Osteocyte (in vitro differentiated cells): ENCODE measurements at places on chromosomes 3 and 15.
A peak's percentile ranks its signal among the peaks of the same experiment; 100 is the strongest.

GRCh38 chr3:99838755-99839154 lies 21.1 kb downstream of the CMSS1 start:
- no peak for DNase-seq

DNA sequence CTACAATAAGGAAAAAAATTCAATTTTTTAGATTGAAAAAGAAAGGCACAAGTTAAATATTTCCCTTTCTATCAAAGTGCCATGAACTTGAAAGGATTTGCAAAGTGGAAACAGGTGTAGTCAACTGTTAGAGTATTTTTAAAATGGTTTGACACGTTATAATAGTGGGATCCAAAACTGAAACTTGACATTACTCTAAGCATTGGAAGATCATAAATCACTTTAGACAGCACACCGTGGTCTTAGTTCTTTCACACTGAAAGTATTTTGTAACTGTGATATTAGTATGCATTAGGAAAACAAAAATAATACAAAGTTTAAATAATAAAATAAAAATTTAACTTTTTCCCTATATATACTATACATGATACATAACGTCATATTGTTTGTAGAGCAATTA lies 933.1 kb downstream of the EPHA3 start:
- DNase-seq, result no peak

DNA sequence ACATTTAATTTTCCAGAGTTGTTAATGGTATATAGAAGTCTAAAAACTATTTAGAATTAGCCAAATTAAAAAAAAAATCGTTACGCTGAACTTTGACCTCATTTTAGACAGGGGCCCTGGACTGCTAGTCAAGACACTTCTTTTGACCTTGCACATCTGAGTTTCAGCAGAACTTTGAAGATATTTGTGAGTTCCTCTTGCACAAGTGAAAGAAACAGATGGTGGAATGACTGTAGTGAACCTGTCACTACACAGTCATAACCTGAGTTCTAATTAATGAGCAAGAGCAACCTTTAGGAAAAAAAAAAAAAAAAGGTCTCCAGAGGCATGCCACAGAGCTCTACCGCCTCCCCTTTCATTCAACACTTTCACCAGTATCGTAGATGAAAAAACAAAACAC lies 5.3 kb downstream of the MYO5C start:
- no peak for DNase-seq

- no peak for DNase-seq
Observed at GRCh38 chr3:66437341-66437929, 63.4 kb downstream of the LRIG1 start.

GRCh38 chr3:101719604-101720185 lies 4.7 kb upstream of the CEP97 start:
- DNase-seq, result no peak

DNA sequence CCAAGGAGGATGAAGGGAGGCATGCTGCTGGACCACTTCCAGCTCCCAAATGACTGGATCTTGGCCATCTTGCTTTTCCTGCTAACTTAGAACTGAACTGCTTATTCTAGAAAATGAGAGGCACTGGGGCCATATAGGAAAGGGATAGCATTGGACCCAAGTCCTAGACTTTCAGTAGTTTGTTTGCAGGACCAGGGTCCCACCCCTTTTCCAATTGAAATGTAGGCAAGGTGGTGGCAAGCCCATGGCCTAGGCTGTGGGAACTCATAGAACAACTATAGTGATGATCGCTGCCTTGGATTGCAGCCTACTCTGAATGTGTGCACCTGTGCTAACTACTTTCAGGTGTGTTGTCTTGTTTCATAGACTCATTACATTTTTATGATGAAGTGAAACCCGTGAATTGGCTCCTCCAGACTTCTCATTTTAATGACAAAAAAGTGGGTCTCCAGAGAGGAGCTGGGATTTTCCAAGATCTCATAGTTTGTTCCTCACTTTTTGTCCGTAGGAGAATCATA lies 50.3 kb downstream of the TGFBR2 start:
- DNase-seq, result no peak

GRCh38 chr15:57562196-57562769 lies 29.4 kb upstream of the MYZAP start:
- no peak for DNase-seq

DNA sequence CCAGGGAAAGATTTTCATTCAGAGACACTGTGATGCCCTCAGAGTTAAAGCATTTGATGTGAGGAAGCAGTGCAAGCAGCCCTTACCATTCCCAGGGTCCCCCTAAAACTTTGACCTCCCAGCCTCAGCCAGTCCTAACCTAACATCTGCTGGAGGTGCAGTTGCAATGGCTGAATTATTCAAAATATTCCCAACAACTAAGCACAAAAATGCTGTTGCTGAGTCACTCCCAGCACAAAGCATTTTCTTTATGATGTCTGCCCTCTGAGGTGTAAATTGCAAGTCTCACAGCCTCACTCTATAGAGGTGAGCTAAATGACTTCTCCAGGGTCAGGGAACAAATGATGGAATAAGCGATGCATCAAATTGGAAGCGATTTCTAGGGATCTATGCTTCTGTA lies 6.4 kb upstream of the REC114 start:
- no peak for DNase-seq

- no peak for DNase-seq
Observed at GRCh38 chr3:172046268-172046915, 7.0 kb downstream of the FNDC3B start.

- DNase-seq, result no peak
Observed at GRCh38 chr15:39784638-39785037, 2.0 kb upstream of the FSIP1 start.

- no peak for DNase-seq
Observed at GRCh38 chr3:127052121-127052561, 69.2 kb downstream of the PLXNA1 start.

- no peak for DNase-seq
Observed at GRCh38 chr15:34514251-34514670, 69.2 kb downstream of the GOLGA8B start.

- no peak for DNase-seq
Observed at GRCh38 chr3:9110316-9110715, 139.1 kb downstream of the SRGAP3 start.

DNA sequence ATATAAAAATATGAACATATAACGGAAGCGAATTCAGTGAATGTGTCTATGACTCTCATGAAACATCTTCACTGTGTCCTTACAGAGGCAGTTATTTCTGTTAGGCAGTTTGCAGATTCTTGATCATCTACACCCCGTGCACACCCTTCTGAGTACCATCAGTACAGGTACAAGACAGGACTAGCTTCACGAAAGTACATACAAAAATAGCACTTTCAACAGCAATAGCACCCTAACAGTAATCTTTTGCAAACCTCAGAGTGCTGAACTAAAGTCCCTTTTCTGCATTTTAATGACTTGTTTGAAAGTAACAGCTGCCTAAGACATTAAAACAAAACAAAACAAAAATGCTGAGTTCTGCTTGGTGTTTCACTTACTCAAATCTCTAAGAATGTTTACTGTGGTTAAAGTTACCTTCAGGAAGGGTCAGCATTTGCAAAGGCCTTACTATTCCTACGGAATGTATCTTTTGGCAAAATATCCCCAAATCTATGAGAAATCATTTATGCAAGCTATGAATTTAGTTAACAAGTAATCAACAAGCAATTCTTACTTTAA lies 104.1 kb downstream of the CNTN3 start:
- no peak for DNase-seq

DNA sequence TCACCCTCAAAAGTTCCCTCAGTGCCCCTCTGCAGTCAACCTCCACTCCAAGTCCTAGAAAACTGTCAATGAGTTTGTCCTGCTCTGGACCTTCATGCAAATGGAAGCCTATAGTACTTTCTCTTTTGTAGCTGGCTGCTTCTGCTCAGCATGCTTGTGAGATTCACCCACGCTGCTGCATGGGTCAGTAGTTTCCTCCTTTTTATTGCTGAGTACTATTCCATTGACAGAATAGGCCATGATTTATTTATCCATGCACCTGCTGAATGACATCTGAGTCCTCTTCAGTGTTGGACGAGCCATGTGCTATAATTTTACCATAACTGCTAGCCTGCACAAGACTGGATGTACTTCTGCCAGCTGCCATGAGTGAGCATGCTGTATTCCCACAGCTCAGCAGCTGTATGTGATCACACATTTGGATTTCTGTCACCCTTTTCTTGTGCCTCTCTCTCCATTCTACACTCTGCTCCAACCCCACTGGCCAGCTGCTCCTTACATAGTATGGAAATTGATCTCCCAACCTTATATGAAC lies 26.3 kb downstream of the CDCP1 start:
- DNase-seq, result no peak

- no peak for DNase-seq
Observed at GRCh38 chr3:195019335-195019734, 251.6 kb downstream of the XXYLT1 start.

DNA sequence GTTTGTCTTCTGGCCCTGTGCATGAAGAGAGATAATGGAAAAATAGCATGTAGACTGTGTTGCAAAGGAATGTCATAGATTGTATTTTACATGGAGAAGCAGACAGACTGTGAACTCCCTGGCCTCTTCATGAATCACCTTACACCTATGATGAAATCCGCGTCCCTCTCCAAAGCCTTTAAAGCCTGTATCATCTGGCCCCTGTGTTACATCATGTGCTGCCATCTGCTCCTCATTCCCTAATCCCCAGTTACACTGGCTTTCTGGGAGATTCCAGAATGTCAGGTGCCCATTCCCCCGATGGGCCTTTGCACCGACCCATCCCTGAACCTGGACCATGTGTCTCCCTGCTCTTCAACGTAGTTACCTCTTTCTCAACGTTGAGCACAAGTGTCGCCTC lies 190.8 kb downstream of the ADAMTSL3 start:
- no peak for DNase-seq

DNA sequence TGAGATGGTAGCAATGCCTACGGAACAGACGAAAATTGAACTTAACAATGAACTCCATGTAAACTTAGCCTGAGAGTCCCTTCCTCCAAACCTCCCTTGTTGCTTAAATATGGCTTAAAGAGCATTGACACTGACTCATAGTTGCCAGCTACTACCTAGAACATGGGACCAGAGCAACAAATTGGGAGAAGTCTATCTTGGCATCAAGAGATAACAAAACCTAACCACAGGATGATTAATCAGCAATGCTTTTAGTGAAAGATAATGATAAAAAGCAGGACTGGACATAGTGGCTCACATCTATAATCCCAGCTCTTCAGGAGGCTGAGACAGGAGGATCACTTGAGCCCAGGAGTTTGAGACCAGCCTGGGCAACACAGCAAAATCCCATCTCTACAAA lies 117.8 kb upstream of the MNS1 start:
- DNase-seq, result no peak

DNA sequence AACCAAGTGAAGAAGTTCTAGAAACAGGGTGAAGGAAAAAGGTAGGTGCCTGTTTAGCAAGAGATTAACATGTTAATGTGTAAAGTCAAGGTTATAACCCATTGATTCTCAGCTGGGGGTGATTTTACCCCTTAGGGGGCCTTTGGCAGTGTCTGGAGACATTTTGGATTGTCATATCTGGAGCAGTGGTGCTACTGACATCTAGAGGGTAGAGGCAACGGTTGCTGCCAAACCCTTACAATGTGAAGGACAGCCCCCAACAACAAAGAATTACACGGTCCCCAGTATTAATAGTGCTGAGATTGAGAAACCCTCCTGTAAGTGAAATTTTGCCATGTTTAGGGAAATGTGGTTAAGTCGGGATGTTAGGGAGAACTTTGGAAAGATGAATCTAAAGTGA lies 74.7 kb downstream of the CRYBG3 start:
- no peak for DNase-seq

GRCh38 chr3:14373753-14374376 lies 28.5 kb upstream of the SLC6A6 start:
- DNase-seq, result no peak

- no peak for DNase-seq
Observed at GRCh38 chr3:169623971-169624370, 39.5 kb downstream of the MECOM start.

GRCh38 chr3:192482391-192482790 lies 244.9 kb downstream of the FGF12 start:
- no peak for DNase-seq

DNA sequence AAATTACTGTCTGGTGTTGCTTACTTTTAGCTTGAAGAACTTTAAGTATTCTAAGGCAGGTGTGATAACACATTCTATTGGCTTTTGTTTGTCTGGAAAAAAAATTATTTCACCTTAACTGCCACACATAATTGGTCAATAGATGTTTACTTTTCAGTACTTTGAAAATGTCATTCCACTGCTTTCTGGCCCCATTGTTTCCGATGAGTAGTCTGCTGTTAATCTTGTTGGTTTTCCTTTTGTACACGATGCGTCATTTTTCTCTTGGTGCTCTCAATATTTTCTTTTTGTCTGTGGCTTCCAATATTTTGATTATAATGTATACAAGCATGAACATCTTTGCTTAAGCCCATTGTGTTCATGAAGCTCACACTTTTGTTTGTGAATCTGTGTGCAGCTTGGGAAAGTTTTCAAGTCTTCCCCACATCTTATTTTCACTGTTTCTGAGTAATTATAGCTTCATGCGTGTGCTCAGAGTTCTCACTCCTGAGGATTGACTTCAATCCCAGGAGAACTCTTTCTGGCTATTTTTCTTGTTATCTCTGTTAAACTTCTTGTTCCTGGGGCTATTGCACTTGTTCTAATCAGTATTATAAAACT lies 664.7 kb downstream of the IGSF11 start:
- DNase-seq, result no peak

- DNase-seq, result no peak
Observed at GRCh38 chr15:25345943-25346342, 92.9 kb downstream of the UBE3A start.

GRCh38 chr3:53045518-53046170 lies at the start of gene SFMBT1:
SFMBT1 (minus strand) TSS chr3:53046073; CDS start chr3:52969128, 76,945 bp downstream.
- peak; percentile 88 for DNase-seq

- no peak for DNase-seq
Observed at GRCh38 chr3:145952536-145952935, 208.4 kb downstream of the PLOD2 start.

GRCh38 chr3:13462822-13463221 lies 17.3 kb upstream of the HDAC11 start:
- DNase-seq, result no peak

GRCh38 chr3:161475905-161476304 lies 20.7 kb upstream of the OTOL1 start:
- no peak for DNase-seq

GRCh38 chr3:108053483-108053882 lies 37.3 kb downstream of the CD47 start:
- DNase-seq, result no peak

DNA sequence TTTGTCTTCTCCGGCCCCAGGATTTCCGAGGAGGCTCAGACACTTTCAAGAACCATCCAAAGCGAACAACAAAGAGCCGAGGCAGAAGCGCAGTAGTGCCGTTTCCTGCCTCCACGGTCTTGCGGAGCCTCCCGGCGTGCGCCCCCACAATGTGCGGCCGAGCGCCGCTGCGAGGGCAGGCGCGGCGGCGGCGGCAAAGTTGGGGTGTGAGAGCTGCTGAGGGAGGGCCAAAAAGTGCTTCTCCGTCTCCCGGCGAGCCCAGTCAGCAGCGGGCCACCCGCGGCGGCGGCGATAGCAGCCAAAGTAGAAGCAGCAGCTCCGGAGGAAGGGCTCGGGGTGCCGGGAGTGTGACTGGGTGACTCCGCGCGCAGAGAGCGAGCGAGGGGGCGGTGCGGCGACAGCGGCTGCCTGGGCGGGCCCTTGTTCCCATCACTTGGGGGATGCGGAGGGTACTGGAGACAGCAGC lies 749.1 kb downstream of the ROBO1 start:
- DNase-seq, result peak; percentile 88
